ENCODE measurements at places on chromosomes 12 and 14.

DNA sequence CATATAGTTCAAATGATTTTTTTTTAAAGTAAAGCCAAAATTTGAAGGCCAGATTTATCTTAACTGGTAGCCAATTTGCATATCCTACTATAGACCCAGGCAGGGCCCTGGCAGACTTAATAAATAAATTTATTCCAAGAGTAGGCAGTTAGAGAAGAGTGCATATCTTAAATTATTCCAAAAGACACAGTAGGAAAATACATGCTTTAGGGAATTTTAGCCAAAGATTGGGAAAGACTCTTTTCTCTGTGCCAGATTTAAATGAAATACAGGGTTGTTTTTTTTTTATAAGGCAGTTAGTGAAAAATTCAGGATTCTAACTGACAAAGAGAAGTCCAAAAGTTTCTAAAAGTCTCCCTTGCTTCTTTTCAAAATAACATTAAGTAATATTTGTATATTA, 65.5 kb downstream of the ST8SIA1 start:
- no peak for DNase-seq

DNA sequence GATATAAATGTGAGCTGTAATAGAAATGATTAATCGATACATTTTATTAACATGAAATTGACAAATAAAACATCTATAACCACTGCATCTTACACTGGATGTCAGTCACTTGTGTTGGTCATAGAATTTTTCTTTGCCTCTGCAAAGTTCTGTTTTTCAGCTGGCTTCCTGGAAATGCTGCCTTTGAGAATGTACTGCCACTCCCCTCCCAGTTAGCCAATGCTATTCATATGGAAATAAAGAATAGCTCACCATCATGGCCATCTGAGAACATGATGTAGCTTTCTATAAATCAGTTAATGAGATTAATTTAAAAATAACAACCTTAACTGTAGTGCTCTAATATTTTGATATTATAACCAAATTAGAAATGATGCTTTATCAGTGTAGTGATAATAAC, 41.1 kb downstream of the SLCO1B1 start:
- no peak for DNase-seq

- peak; percentile 81 for DNase-seq
These were observed at the start of gene VSIG10 for GRCh38 chr12:118103601-118104382. TSS of gene VSIG10 (minus strand) at chr12:118104011. CDS start at chr12:118103671, 340 bp downstream.

DNA sequence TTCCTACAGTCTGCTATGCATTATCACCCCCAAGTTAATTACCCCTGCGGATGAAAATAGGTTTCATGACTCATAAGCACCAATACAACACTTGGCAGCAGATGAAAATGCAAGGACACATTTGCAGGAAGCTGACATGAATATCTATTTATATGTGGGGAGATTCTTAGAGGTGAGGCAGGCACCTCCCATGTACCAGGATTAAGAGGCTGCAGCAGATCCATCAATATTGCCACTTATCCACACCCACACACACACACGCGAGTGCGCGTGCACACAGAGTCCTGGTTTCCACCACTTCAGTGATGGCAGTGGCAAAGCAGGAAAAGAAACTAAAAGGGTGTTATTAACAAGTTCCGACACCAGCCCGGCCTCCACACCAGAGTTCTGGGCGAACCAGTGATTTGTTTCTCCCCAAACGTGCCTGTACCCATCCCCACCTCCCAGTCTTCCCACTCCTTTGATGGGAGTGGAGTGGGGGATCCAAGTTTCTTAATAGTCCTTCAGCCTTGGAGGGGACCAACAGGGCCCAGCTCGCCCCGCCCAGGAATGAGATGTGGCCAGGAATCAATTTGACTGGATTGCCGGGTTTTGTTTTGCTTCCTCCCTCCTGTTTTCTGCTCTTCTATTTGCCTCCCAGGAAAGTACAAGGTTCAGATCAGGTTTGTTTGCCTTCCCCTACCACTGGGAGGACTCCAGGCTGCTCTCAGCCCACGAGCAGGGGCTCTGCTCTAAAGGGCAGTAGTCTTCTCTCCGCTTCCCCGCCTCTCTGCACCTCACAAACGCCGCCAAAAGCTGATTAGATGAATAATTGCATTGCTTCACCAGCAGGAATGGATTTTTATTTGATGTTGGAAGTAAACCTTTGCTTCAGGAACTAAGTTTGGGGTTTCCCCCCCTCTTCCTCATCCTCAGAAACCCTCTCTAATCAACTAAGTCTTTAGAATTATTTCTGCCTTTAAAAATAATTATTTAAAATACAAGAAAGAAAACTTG, 5.2 kb downstream of the IRF2BPL start:
- DNase-seq, result no peak

DNA sequence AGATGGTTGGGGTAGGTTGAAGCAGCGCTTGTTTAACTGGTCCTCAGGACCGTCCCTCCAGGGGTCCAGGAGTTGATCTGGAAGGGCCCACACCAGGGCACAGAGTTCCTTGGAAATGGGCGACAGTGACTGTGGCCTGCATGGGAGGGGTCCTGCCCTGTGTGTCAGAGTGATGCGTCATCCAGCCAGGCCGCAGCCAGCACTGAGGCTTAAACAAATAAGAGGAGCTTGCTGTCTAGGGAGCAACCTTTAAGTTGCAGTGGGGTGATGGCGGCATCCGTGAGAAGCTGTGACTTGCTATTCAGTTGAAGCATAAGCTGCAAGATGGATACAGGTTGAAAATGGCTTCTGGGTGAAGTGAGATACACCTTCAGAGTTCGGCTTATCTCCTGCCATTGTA, 20.2 kb downstream of the DCAF4 start:
- DNase-seq, result no peak

DNA sequence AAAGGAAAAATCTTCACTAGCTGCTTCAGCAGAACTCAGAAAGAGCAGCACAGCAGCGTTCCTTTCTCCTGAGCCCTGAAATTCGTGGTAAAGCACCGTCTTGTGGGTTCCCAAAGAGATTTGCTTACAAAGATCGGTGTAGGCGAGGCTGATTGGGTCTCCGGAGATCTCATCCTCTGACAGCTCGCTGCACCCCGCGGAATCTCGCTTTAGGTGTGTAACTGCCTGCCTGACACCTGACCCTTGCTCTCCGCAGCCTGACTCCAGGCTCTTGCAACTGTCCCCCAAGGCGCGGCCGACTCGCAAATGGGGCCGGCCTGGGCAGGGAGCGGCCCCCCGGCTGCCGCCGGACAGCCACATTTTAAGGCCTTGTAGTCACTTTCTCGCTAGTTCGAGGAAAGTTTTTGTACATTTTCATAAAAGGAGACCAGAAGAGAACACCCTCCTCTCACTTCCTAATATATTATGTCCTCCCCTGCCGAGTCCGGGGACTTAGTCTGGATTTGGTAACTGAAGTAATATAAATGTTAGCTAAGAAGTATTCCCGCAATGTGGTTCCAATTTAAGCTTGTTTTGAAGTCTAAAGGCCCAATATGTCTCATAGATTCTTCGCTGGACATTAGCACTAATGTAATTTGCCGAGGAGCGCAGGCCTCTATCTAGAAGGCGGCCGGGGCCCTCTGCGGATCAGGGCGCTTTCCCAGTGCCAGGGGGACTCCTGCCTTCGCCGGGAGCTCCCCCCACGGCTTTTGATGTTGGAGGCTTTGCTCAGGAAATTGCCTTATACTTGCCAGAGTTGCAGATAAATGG, 177.3 kb upstream of the CDKN3 start:
- no peak for DNase-seq

DNA sequence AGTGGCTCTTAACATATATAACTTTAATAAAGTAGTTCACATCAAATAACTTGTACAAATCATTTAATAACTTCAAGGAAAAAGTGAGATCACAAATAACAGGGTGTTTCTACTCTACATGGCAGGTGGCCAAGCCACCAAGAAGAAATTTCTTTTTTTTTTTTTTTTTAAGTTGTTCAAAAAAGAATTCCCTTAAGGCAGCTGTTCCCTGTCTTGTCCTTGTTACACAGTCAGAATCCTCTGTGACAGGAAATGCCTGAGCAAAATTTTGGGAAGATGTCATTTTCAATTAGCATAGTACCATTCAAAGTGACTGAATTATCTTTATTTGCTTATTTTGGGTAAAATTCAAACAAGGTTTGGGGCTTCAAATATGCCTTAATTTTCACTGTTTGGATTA, 79.4 kb downstream of the LIN7A start:
- DNase-seq, result no peak

DNA sequence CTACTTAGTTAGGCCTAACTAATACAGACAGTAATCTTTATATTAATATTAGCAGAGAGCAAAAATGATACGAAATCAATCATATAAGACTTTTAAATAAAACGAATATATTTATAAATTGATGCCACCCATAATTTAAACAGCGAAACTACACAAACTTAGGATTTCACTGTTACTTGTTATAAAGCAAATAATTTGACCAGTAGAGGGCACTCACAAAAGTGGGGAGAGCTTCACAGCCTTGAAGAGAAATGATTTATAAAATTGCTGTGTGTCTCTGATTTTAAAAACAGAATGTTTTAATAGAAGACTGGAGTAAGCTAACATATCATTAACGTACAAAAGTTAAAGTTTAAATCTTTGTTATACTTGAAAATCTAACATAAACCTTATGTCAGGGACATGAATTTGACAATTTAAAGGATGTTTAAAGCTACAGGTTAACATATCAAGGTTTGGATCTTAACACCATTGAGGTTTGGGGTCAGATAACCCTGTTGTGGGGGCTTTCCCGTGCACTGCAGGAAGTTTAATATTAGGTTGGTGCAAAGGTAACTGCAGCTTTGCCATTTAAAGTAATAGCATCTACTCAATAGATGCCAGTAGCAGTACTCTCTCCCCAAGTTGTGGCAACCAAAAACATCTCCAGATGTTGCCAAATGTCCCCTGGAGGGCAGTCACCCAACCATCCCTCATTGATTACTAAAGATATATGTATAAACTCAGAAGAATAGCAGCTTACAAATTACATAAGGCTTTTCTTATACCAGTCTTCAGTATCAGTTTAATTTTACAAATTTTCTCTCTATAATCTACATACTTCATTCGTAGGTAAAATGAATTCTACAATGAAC, 9.3 kb downstream of the KRAS start:
- DNase-seq, result no peak

- no peak for DNase-seq
These were observed 9.5 kb downstream of the HSP90AA1 start for GRCh38 chr14:102077382-102077709.

DNA sequence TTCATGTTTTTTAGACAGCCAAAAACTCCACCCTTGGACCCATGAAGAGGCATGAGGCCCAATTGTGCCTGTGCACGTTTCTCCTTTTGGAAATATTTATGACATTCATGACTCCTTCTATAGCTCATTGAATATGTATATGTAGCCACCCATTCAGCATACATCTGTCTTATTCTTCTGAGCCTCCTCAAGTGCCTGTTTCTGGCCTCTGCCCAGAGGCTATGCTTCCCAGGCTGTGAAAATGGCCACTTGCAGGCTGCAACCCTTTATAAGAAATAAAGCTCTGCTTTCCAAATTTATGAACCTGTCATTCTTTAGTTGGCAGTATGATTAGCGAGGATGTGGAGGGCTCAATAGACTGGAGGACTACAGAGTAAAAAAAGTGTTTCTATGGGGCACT, 35.3 kb downstream of the TSPAN19 start:
- no peak for DNase-seq

DNA sequence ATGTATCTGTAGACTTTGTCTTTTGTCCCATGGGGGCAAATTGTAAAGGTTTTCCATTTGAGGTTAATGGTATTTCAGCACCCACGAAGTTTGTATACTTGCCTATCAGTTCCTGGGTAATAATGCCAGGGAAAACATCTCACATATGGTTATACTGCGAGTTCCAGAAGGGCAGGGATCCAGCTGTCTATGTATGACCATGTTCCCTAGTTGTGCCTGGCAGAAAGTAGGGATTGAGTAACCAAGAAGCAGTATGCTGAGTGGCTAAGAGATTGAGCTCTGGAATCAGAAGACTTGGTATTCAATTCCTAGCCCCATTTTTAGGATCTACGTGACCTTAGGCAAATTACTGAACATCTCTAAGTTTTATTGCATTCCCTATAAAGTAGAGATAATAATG, 173.2 kb upstream of the PWP1 start:
- DNase-seq, result no peak

GRCh38 chr14:59920378-59920683, 387 bp downstream of the LRRC9 start:
- DNase-seq, result no peak

DNA sequence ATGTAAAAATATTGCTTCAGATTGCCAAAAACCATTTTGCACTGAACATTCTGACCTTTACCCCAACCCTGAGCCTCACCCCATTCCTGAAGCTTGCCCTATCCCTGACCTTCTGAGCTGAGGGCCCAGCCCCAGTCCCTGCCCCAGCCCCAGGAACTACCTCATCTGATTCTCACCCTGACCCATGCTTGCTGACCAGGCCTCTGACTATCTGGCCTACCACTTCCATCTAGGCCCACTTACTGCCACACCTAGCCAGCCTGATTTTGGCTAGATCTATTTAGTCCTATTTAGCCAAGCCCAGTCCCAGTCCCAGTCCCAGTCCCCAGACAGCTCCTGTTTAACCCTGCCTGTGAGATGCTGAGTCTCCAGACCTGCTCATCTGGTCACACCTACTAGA, 33.6 kb downstream of the OR10P1 start:
- no peak for DNase-seq

DNA sequence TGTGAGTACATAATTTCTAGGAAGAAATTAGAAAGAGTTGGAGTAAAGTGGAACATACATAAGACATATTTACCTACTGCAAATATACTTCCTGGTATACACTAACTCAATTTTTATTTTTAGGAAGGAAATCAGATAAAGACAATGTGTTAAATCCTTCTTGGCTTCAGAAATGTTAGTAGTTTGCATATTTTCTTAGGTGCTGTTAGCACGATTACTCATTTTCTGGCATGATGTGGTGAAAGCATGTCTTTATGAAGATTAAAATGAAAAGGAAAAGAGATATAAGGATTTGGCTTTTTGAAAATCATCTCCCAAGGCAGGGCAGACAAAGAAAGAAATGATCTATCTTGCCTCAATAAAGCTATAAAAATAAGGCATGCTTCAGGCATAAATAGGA, 287.6 kb upstream of the E2F7 start:
- no peak for DNase-seq

DNA sequence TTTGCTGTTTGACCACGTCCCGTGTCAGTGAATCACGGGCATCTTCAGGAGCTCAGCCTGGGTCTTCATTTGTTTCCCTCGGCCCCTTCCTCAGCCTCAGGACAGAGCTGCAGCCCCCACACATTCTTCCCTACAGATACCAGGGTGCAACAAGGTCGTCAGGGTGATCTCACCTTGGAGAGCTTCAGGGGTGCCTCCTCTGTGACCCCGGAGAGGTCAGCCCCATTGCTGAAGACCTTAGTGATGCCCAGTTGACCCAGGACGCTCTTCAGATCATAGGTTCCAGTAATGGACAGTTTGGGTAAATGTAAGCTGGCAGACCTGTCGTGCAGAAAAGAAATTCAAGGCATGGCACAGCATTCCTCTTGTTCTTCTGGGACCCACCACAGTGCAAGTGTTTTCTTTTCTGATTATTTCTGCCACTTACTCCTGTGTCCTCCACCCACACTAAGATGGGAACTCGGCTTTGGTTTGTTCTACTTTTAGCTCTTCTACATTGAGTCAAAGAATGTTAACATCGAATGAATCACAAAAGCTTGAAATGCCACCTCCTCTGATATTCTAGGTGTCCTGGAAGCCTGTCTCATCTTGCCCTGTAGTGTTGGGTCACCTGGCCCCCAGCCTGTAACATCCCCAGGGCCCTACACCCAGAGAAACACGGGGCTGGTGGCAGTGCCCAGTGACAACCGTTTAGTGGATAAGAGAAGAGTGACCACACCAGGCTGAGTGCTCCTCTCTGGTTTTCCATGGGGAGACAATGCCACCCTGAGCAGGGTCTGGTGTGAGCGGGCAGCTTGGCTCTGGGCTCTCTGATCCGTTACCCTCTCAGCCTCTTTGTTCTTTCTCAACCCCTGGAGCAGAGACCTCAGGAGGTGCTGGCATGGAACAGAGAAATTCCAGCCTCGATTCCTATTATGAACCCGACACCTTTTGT, 8.8 kb downstream of the SERPINA1 start:
- no peak for DNase-seq
